K562 (cell line): ENCODE measurements at places on chromosomes 7 and 10. TPM values are rescaled to one million over a fixed set of nuclear protein-coding genes. Genes with fewer than 3 reads are reported as not detected.

GRCh38 chr7:105055621-105056020, 41.6 kb downstream of the KMT2E start:
- no peak for DNase-seq

DNA sequence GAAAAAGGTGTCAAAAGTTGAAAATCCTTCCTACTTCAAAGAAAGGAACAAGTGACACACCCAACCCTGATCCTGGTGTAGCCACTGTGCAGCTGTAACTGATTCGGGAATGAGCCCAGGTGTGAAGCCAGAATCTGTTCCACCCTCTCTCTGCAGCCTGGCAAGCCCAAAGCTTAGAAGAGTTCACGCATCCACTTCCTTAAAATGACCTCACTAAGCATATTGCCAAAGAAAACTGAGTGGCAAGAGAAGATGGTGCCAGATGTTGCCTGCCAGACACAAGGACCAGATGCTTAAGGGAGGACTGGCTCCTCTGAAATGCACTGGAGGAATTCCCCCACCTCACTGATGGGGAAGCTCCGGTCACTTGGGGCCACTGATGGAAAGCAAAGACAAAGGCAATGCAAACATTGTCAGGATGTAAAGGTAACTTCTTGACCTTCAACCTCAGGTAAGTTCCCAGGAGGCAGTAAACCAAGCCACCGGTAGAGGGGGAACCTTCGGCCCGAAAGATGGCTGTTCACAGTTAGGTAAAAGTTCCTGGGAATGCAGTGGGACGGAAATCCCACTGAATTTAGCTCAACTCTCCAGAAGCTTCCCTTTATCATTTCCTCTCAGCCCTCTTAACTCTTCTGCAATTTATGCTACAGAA, 554.9 kb downstream of the KCNMA1 start:
- no peak for DNase-seq

DNA sequence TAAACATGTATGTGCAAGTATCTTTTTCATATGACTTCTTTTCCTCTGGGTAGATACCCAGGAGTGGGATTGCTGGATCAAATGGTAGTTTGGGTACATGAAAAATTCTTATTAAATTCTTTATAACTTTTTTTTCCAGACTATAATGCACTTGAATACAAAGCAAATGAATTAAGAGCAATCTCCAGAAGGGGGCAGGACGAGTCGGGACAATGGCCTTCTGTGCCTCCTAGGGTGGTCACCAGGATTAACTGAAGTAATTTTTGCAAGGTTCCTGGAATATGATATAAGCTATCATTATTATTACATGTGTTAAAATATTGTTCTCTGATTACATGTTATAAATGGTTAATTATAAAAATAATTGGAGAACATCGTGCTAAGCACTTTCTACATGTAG, 127.2 kb downstream of the PPP1R17 start:
- DNase-seq = no peak

- peak; percentile 71 for DNase-seq
Observed at GRCh38 chr10:98236862-98237261, 31.1 kb downstream of the LOXL4 start.

KAZALD1 gene
- 8.6 and 9.1 TPM in 2 replicates for total RNA-seq
